IPS-NIHi11 (cell line): ENCODE measurements at places on chromosomes 6 and 20.

DNA sequence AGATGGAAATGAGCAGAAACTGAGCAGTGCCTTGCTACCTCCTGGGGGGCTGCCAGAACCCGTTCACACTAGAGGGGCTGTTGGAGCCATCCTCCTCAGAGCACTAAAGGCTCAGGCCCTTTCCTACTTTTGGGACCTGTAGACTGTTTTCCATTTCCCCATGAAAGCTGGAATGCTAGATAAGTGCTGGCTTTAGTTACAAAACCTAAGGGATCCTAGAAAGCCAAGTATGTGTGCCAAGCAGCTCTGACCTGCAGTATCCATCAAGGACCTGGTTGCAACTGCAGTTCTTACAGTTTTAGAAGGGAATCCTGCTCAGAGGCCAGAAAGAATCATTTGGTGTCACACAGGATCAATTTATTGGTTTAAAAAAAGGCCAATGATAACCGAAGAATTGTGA is 176.7 kb upstream of the COL21A1 start:
- no peak for DNase-seq

GRCh38 chr6:108884211-108885059 is 36.2 kb downstream of the ARMC2 start:
- no peak for DNase-seq

- peak; percentile 80 for DNase-seq
Measured at GRCh38 chr20:49568278-49569151, 578 bp upstream of the PTGIS start.

DNA sequence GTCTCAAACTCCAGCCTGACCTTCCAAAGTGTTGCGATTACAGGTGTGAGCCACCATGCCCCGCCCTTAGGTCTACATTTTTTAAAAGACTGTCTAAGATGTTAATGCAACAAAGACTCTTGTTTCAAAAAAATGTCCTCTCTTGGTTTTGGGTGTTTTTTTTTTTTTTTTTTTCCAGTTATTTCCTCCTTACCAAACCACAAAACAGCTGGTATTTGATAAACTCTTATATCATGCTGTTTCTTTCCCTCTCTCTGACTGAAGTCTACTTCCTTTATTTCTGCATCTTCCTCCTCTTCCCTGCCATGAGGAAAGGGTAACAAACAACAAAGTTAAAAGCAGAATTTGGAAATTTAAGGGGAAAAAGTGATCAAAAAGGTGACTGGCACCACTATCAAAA is 21.2 kb downstream of the STK38 start:
- DNase-seq, result no peak

- no peak for DNase-seq
Measured at GRCh38 chr6:305371-306206, 13.3 kb downstream of the DUSP22 start.

DNA sequence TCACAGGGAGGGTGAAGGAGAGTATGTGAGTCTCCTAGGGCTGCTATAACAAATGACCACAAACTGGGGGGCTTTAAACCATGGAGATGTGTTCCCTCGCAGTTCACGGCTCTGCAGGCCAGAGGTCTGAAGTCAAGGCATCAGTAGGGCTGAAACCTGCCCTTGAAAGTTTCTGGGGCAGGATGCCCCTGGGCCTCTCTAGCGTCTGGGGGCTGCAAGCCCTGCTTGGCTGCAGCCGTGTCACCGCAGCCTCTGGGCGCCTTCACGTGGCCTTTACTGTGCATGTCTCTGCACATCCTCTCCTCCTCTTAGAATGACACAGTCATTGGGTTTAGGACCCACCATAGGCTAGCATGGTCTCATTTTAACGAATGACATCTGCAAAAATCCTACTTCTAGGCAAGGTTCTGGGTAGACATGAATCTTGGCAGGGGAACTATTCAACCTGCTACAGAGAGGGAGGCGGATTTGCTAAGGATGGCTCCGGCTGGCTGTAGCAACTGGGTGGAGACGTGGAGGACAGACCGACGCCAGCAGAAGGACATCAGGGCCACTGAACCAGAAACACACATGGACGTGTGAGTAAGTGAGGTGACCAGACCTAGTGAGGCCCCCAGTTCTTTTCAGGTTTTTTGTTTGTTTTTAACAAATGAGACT is 58.6 kb downstream of the PHACTR3 start:
- no peak for DNase-seq

DNA sequence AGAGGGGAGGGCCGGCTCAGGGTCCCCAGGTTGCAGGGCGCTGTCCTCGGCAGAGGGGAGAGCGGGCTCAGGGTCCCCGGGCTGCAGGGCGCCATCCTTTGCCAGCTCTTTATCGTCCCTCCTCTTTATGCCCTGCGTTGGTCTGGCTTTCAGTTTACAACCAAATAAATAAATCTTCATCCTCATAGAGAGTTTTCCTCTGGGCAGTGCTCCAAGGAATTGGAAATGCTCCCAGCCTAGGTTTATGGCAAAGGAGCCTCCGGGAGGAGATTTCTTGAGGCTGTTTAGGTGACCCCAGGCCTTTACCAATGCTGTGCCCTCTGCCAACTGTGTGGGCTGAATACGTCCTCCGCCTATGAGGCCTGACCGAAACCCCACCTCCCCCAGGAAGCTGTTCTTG is 60.2 kb downstream of the CHMP4B start:
- no peak for DNase-seq

DNA sequence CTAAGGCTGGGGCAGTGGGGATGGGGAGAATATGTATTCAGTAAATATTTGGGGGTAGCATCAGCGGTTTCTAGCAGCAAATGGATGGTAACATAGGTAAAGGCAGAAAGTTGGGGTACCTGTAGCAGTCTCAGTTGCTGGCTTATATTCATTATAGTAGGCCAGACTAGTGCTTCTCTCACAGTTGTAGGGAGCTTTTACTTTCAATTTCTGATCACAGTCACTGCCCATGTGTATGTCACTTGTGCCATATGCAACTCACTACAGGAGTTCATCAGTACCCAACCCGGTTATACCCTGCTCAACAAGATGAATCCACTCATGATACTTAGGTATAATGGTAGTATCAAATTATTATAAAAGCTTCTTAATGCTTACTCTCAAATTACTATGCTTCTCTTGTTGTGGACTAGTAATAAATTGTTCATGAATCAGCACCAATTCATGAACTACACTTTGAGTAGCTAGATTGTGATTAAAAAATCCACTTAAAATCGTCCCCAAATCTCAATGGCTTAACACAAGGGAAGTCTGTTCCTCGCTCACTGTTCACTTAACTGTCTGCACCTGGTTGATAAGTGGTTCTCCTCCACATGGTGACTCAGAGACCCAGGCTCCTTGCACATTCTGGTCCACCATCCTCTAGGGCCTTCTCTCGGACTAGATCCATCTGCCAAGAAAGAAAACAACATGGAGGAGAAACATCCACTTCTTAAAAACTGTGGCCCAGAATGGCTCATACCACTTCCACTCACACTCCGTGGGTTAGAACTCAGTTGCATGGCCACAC is 31.3 kb upstream of the MYLIP start:
- no peak for DNase-seq

DNA sequence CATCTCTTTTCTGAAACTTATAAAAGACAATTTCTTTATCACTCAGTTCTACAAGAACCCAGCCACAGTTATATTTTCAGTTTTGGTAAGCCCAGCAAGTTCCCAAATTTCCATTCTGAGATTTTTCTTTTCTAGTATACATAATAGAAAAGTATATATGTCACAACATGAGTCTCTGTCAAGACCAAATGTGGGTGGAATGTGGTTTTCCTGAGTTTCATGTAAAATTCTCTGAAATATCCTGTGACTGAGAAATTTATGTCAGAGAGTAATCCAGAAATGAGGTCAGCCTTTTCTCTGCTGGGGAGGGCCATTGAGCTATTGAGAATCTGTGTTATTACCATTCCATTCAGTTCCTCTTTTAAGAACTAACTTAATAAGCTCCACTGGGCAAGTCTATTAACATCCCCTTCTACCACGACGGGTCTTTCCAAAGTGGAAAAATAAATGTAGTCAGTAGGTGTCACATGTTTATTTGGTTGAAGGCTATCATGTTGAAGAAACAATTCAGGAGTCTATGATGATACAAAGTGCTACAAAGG is 100.7 kb upstream of the HMGN3 start:
- no peak for DNase-seq

DNA sequence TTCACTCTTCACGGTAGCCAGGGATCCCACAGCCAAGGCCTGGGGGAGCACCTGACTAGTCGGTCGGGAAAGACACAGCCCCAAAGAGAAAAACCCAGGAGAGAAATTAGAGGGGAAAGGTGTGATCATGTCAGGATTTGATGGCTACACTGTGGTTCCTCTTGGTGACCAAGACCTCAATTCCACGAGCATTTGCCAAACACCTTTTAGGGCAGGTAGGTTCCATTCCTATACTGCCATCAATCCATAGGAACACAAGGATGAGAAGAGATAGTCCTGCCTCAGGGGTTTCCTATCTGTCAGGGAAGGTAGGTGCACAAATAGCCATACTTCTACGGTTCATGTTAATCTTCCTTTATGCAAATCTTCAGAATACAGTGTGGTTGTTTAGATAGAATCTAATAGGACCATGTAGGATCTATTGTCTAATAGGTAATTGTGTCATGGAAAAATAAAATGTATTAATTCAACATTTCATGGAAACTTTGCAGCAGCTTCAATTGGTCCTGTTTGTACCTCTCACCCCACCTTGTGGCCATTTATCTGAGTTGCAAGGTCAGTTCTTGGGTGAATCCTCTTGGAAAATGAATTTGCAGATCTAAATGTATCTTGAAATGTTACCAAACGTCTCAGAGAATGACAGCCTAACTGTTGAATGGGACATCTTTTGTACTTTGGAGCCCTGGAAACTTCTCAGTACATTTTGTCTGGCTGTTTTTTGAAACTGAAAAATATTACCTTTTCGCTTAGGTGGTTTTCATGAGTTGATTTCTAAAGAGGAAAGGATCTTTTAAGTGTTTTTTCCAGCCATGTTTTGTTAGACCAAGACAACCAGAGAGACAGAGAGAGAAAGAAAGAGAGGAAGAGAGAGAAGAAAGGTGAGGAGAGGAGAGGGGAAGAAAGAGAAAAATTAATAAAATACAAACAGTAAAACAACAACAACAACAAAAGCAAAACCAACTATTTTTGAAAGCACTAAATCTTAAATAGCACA is 33.7 kb upstream of the IYD start:
- DNase-seq, result peak; percentile 52

GRCh38 chr20:53642196-53643030 is 48.8 kb upstream of the ZNF217 start:
- peak; percentile 46 for DNase-seq

GRCh38 chr6:108968325-108969316 is 120.4 kb downstream of the ARMC2 start:
- peak; percentile 41 for DNase-seq
